Endodermal cell (in vitro differentiated cells): ENCODE measurements at places on chromosomes 3 and 15.

GRCh38 chr3:117547956-117548550 lies 838.5 kb downstream of the TUSC7 start:
- H3K27ac ChIP-seq = no peak overlapping the region

DNA sequence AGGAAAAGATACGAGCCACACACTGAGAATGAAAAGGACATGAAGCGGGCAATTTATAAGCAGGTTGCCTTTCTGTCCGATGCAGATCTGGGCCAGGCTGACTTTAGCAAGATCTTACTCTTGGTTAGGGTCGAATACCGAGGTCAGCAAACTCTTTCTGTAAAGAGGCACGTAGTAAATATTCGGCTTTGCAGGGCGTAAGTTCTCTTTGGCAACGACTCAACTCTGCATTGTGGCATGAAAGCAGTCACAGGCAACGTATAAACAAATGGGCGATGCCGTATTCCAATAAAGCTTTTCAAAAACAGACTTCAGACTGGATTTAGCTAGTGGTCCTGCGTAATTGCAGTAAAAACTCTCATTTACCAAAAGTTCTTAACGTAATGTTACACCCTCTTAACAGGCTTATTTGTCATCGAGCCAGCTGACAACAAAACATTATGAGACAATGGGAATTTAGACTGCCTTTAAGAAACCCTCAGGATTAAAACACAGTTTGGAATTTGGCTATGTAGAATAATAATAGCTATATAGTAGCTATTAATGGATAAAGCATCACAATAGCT lies 13.1 kb upstream of the RPL35A start:
- no peak overlapping the region for H3K4me3 ChIP-seq
- no peaks in the 10 kb centered on the region for H3K4me1 ChIP-seq
- H3K36me3 ChIP-seq = peaks cover 2% of the 10 kb centered on the region
- H3K27me3 ChIP-seq = no peaks in the 10 kb centered on the region
- H3K27ac ChIP-seq = no peak overlapping the region

DNA sequence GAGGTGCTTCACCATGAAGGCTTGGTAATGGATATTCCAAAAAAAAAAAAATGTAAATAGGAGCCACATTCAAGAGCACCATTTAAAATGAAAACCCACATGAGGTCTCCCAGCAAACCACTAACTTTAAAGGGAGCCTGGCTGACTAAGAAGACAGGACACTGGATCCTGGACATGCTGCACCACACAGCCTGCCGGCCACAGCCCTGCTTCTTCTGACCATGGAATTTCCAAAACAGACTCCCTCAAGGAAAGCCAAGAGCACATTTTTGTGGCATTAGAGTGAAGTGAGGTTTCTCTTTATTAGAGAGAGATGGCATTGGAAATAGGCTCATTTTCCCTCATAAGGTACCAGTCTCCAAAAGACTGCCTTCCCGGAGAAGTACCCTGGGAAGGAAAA lies 113.9 kb downstream of the RORA start:
- DNase-seq = no peak
- H3K4me1 ChIP-seq = no peaks in the 10 kb centered on the region
- no peaks in the 10 kb centered on the region for H3K27me3 ChIP-seq

GRCh38 chr3:152335273-152335672 lies 66.5 kb downstream of the MBNL1 start:
- H3K4me1 ChIP-seq = no peaks in the 10 kb centered on the region
- H3K27ac ChIP-seq = no peak overlapping the region
- no peaks in the 10 kb centered on the region for H3K36me3 ChIP-seq
- no peak overlapping the region for H3K4me3 ChIP-seq

DNA sequence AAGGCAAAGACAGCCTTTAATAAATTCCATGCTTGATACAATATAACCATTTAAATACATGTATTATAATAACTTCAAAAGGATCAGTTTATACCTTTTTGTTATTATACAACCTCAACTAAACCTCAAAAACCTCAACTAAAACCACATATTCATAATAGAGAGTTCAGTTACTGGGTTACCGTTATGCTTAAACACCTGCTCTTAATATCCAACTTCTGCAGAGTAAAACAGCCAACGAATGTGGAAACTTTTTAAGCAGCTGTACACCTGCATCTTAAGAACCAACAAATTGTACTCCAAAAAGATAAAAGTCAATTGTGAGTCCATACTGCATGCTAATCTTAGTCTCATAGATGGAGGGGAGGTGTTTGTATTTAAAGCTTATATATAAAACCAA lies 53.5 kb downstream of the TFDP2 start:
- no peaks in the 10 kb centered on the region for H3K4me1 ChIP-seq
- no peaks in the 10 kb centered on the region for H3K36me3 ChIP-seq
- no peak overlapping the region for H3K4me3 ChIP-seq
- H3K27me3 ChIP-seq = no peaks in the 10 kb centered on the region

GRCh38 chr3:4976109-4976508 lies 3.1 kb upstream of the BHLHE40 start:
- peaks cover under 1% of the 10 kb centered on the region for H3K36me3 ChIP-seq
- no peak overlapping the region for H3K27ac ChIP-seq
- DNase-seq = peak; percentile 92
- no peak overlapping the region for H3K4me3 ChIP-seq

- no peaks in the 10 kb centered on the region for H3K4me1 ChIP-seq
- DNase-seq = no peak
- no peak overlapping the region for H3K27ac ChIP-seq
Observed at GRCh38 chr3:38853011-38853410, 37.0 kb upstream of the SCN10A start.

GRCh38 chr3:41194701-41195100 lies 4.6 kb upstream of the CTNNB1 start:
- H3K27ac ChIP-seq = peak overlapping the region; percentile 40
- H3K27me3 ChIP-seq = no peaks in the 10 kb centered on the region
- peaks cover 8% of the 10 kb centered on the region for H3K4me1 ChIP-seq
- H3K36me3 ChIP-seq = no peaks in the 10 kb centered on the region
- DNase-seq = no peak

- H3K4me3 ChIP-seq = no peak overlapping the region
- H3K27ac ChIP-seq = no peak overlapping the region
- H3K36me3 ChIP-seq = no peaks in the 10 kb centered on the region
- H3K4me1 ChIP-seq = peaks cover 13% of the 10 kb centered on the region
Observed at GRCh38 chr15:70339571-70340493, 242.1 kb upstream of the TLE3 start.

GRCh38 chr15:65056106-65056505 lies 10.9 kb downstream of the SLC51B start:
- H3K4me1 ChIP-seq = no peaks in the 10 kb centered on the region
- no peak overlapping the region for H3K4me3 ChIP-seq
- DNase-seq = no peak

- H3K27me3 ChIP-seq = peaks cover 15% of the 10 kb centered on the region
- H3K27ac ChIP-seq = no peak overlapping the region
- no peak overlapping the region for H3K4me3 ChIP-seq
- H3K36me3 ChIP-seq = no peaks in the 10 kb centered on the region
Observed at GRCh38 chr3:193851428-193851847, 258.4 kb downstream of the OPA1 start.

DNA sequence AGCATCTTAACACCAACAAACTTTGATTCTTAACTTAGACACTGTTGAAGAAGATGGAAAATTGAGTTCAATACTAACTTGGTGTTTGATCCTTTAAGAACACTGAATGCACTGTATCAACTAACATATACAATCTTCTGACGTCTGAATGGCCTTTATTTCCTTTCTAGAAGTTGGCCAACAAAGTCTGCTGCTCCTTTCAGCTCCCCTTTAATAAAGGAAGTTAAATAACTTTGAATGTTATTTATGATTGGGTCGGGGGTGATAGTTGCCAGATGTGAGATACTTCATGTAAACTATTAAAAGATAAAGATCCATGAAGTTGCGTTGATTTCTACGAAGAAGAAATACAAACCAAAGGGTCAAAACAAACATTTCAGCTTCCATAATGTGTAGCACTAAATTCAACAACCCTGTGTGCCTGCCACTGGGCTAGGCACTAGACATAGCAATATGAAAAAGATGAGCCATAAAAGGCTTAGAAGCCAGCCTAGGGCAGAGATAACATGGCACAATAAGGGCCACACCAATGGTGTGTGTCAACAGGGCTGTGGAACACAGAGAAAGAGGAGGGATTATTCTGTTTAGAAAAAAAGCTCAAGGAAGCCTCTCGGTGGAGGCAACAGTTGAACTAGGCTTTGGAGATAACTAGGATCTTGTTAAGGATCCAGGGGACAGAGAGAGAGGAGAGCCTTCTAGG lies 337.8 kb downstream of the MECOM start:
- no peak for DNase-seq
- no peaks in the 10 kb centered on the region for H3K27me3 ChIP-seq
- no peaks in the 10 kb centered on the region for H3K36me3 ChIP-seq
- H3K4me3 ChIP-seq = no peak overlapping the region

DNA sequence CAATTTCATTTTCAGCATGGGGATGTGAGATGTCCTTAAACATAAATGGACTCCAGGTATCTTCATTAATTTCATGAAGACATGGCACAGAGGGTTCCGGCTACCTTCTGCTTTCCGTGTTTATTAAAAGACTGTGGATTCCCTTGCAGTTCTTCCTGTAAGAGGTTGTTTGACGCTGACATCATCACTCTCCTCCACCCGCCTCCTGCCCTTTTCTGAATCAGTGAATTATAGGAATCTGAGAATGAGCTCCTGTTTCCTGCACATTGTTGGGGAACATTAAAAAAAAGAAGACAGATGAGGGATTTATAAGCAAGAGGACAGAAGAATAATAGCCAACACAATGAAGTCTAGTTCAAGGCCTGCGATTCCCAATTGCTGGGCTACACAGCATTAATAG lies 191.3 kb downstream of the LPP start:
- H3K4me3 ChIP-seq = no peak overlapping the region
- peaks cover 3% of the 10 kb centered on the region for H3K4me1 ChIP-seq
- H3K27me3 ChIP-seq = no peaks in the 10 kb centered on the region
- peak overlapping the region; percentile 3 for H3K27ac ChIP-seq
- peaks cover 19% of the 10 kb centered on the region for H3K36me3 ChIP-seq

- no peak for DNase-seq
- no peak overlapping the region for H3K4me3 ChIP-seq
- H3K27me3 ChIP-seq = no peaks in the 10 kb centered on the region
- H3K27ac ChIP-seq = no peak overlapping the region
Observed at GRCh38 chr15:42194513-42194912, 13.6 kb downstream of the VPS39 start.

GRCh38 chr3:17070161-17070959 lies 185.6 kb downstream of the PLCL2 start:
- no peaks in the 10 kb centered on the region for H3K27me3 ChIP-seq
- no peak overlapping the region for H3K27ac ChIP-seq
- H3K36me3 ChIP-seq = no peaks in the 10 kb centered on the region
- peak; percentile 77 for DNase-seq
- no peaks in the 10 kb centered on the region for H3K4me1 ChIP-seq
- H3K4me3 ChIP-seq = no peak overlapping the region

DNA sequence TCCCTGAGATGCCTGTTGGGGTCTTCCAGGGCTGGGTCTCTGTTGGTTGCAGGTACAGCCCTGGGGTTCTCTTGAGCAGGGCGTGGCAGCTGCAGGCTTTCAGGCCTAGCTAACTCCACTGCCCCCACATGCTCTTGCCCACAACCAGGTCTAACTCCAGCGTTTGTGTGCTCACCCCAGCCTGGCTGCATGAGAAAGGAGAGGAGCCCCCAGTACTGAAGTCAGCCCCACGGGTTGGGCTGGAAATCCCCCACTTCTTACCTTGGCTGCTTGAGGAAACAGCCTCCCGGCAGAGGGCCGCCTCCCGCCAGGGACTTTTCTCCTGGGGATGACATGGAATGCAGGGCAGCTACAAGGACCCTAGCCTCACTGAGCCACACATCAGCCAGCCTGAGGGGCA lies 16.7 kb upstream of the DLL4 start:
- H3K36me3 ChIP-seq = no peaks in the 10 kb centered on the region
- peaks cover 11% of the 10 kb centered on the region for H3K27me3 ChIP-seq
- peaks cover 5% of the 10 kb centered on the region for H3K4me1 ChIP-seq
- H3K4me3 ChIP-seq = no peak overlapping the region
- H3K27ac ChIP-seq = no peak overlapping the region

- H3K27me3 ChIP-seq = no peaks in the 10 kb centered on the region
- no peak overlapping the region for H3K4me3 ChIP-seq
- no peaks in the 10 kb centered on the region for H3K4me1 ChIP-seq
- H3K27ac ChIP-seq = no peak overlapping the region
Observed at GRCh38 chr3:123284399-123285010, 82.8 kb downstream of the SEC22A start.

DNA sequence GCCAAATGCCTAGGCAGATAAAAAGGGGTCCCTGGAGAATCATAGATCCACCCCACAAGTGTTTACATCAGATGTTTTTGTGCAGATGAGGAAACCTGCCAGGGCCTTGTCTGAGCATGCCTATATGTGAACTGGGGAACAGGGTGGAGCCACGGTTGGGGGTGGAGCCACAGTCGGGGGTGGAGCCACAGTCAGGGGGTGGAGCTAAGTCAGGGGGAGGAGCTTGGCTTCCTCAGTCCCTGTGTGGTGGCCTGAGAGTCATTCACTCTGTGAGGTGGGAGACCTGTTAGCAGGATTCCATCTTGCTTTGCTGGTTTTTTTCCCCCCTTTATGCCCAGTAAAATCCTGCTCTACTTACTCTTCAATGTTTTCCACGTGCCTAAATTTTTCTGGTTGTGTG lies 57.8 kb upstream of the TGFBR2 start:
- no peaks in the 10 kb centered on the region for H3K27me3 ChIP-seq

DNA sequence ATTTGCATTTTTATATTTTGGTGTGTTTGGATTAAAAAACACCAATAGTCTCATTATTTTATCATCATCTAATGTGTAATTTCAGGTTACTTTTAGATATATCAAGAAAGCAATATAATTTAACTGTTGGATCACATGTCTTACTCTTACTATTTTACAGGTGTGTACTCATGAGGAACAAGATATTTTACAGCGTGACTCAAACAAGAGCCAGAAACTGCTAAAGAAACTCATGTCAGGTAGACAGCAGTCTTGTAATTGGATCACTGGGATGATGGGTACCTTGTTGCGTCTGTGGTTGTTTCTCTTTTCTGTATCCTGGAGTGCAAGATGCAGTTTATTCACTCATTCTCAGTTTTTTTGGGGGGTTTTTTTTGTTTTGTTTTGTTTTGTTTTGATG lies 12.9 kb downstream of the TRIP4 start:
- no peak overlapping the region for H3K4me3 ChIP-seq
- H3K36me3 ChIP-seq = peaks cover 63% of the 10 kb centered on the region
- H3K4me1 ChIP-seq = no peaks in the 10 kb centered on the region
- no peak for DNase-seq

DNA sequence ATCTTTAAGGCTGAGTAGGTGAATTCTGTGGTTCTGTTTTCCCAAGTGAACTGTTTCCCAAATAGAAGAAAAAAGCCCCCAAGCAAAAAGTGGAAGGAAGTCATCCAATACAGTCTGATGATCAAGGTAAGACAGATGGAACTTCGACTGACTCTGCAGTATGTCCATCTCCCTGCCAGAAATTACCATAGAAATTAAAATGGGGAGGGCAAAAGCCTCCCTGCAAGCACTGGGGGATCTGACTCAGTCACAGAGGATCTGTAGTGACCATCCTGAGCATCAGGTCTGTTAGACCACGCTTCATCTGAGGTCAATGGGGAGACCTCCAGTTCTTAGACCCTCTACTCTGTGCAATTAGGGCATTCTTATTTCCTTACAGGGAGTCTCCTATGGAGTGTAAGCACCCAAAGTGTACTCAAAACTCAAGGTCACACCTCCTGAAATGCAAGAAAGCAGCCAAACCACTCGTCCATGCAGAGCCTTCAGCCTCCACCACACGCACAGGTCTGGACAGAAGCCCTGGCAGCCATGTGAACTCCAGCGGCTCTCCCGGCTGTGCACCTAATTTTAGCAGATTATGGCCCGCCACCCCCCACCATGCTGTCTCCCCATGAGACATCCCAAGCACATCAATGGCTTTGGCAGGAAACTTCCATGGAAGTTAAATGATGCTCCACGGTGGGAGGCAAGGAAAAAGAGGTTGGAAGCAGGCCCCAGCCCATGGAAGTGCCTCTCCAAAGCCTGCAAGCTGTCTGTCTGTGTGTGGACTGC lies 348.7 kb downstream of the NTRK3 start:
- no peaks in the 10 kb centered on the region for H3K36me3 ChIP-seq
- H3K4me1 ChIP-seq = no peaks in the 10 kb centered on the region
- no peak for DNase-seq
